Kidney glomerular epithelial cell (primary cell): ENCODE measurements at places on chromosomes 6 and 20.

GRCh38 chr6:122491919-122492555, 20.4 kb upstream of the SERINC1 start:
- peak; percentile 76 for DNase-seq

- DNase-seq = no peak
Measured at GRCh38 chr6:125828476-125829039, 37.8 kb downstream of the NCOA7 start.

DNA sequence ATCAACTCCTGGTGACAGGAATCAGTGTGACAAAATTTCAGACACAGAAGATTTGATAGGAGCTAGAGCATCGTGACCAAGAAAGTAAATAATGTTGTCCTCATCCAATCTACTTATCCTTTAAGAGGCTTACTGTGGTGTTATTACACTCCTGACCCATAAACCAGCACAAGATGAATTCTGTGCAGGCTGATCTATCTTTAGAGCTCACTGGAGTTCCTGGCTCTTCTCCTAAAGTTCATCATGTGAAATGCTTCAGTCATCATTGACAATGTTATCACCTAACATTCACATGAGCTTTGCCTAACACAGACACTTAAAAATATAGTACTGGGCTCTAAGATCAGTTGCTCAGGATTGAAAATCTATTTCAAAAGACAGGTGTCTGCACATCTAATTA, 271.0 kb upstream of the HSF2 start:
- DNase-seq = no peak

DNA sequence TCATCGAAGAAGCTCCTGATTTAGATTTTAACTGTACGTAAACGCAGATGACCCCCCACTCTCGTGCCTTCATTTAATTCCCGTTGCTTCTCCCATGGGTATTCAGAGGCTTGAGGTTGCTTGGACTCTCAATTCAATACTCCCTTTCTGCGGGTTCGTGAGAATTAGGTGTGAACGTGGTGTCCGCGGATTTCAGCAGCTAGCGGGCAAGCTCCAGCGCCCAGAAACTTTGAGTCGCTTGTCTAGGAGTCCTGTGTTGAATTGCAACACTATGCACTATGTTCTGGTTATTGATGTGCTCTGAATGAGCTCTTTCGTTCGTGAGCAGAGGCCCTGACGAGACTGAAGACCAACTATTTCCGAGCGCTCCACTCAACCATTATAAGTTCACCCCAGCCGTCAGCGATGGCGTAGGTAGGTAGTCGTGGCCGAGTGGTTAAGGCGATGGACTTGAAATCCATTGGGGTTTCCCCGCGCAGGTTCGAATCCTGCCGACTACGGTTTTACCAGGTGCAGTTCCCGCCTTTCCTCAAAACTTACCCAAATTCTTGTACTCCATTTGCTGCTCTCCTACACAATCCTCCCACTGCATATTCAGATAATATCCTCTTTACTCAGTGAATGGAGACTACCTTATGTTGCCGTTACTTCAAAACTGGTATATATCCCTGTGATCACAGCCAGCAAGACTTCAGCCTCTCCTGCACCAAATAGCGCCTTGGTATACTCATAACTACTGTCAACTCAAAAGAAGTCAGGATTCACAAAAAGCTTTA, 72.6 kb upstream of the ZNF184 start:
- peak; percentile 90 for DNase-seq

DNA sequence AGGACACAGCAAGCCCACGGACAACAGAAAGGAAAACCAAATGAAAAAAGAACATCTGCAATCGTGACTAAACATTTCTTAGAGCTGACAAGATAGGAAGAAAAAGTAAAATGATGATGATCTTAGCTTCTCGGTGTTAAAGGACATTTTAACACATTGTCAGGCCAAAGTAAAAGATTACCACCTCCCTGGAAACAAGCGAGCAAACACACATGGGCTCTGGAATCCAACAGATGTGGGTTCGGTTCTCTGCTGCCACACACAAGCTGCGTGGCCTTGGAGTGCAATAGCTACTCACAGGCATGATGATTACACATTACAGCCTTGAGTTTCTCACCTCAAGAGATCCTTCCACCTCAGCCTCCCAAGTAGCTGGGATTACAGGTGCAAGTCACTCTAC, 7.5 kb upstream of the AAR2 start:
- no peak for DNase-seq

- no peak for DNase-seq
Measured at GRCh38 chr6:123105561-123105960, 109.5 kb downstream of the CLVS2 start.

DNA sequence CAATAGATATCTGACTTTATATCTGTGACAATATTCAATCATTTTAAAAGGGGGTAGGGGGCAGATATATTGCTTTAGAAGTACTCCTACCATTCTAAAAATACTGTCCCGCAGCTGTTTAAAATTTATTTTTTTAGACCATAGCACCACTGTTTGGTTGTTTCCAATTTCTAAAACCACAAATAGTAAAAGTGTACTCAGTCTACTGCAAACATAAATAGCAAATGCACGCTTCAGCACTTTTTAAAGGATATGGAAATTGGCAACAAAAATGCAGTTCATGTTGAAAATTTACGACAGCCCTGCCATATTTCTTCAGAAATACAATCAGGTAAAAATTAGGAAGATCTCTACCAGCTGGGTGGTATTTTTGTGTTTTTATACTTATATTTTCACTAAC, 132.0 kb upstream of the RUNX2 start:
- no peak for DNase-seq

- DNase-seq = no peak
Measured at GRCh38 chr6:158955255-158955654, 44.7 kb downstream of the RSPH3 start.

DNA sequence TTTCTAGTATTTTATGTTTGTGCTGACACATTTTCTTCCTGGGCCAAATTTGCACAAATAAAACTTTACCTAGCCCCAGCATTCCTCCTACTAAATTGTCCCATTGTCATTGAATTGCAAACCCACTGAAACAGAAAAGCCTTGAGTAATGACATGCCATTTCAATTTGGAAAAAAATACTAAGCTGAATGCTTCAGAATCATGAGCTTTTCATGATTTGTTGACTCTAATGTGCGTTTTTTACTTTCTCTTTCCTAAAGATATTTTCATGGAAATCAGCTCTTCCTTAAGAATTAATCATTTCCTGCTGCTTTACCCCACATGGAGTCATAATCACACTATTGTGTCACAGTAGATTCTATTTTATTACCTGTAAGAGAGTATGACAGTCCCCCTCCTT, 47.4 kb downstream of the TRDN start:
- DNase-seq = no peak

DNA sequence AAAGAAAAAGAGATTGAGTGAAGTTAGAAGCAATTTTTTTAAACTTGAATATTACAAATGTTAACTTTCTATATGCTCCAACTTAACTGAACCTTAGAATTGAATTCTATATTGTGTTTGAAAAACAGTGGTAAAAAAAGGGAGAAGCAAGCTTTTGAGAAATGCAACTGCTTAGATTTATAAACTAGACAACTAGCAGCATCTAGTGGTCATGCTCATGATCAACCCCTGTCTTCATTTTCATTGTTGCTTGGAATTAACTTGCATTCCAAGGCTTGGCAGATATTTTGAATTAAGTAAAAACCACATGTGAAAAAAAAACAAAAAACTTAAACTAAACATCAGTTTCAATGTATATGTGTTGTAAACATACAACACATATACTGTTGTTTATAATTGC, 113.1 kb downstream of the C6orf58 start:
- peak; percentile 25 for DNase-seq

DNA sequence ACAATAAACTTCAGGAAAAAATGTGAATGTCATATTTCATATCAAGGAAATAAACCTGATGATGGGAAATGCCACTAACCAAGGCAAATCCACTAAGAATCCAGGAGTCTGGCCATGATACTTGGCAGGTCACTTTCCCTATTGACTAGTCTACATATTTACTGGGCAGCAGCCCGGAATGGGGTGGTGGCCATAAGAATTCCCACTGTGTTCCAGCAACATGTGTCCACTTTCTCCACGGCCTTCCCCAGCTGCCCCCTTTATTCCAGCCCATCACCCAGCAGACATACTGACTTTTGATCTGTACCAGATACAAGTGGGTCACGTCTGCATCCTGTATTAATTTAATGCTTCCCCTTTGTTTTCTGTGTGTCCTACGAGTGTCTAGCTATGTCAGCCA, 234.5 kb upstream of the PRDM1 start:
- DNase-seq = no peak

DNA sequence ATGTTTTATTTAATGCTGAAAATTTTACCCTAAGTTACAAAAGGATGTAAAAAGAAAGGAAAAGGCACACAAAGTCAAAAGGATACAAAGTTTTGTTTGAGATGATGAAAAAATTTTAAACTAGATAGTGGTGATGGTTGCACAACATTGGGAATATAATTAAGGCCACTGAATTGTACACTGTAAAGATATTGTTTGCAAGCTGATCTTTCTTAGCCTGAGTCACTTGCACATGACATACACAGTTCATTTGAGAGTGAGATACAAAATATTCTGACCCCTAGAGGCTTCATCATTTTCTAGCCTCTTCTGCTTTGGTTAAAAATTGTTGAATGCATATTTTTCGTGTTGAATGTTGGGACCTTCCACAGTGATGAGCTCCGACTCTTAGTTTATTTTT, 462.6 kb downstream of the HDGFL1 start:
- DNase-seq = no peak

DNA sequence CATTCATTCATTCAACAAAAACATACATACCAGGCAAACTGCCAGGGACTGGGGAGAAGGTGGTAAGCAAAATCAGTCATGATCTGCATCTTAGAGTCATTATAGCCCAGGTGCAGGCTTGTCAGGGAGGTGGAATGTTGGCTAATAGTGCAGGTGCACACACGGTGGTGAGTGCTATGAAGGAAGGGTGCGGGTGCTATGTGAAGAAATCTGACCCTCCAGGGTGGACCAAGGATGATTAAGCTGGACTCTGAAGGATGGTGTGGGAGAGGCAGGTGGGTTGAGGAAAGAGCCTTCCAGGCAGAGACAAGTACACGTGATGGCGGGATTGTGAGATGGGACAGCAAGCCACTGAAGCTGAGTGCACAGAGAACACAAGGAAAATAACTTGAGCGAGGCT, 77.4 kb downstream of the B3GAT2 start:
- no peak for DNase-seq

DNA sequence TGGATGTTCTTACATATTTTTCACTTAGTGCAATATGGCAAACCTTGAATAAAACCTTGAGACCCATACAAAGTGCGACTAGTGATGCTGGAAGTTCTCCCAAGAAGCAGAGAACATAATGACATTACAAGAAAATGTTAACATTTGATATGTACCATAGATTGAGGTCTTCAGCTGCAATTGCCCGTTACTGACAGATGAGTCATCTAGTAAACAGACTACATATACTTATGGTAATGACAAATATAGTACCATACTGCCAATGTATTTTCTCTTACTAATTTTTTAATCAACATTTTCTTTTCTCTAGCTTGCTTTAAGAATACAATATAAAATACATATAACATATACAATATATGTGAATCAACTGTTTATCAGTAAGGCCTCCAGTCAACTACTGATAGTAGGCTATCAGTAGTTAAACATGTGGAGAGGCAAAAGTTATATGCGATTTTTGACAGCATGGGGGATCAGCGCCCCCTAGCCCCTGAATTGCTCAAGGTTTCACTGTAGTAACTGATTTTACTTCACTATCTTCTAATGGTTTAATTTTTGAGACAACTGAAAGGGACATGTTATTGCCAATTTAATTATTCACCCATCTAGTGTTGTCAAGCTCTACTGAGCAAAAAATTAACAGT, 166.7 kb upstream of the ADGRB3 start:
- DNase-seq = no peak

GRCh38 chr6:161575523-161576254, 301.8 kb upstream of the AGPAT4 start:
- DNase-seq = no peak

DNA sequence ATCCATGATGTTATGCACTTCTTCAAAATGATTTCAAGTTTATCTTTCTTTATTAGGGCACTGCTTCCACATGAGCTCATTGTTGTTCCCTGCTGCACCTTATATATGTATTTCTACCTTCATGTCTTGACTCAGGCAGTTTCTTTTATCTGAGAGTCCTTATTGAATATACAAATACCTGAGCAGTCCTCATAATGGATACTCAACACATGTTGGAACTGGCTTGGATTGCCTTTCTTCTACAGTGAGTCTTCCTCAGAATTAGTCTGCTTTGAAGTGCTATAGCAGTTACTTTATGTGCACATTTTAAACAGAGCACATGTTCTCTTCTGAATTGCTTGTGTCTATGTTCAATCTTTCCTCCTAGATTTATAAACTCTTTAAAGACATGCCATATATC, 45.3 kb upstream of the LOC128125822 start:
- no peak for DNase-seq

- no peak for DNase-seq
Measured at GRCh38 chr6:65468307-65468706, 238.7 kb downstream of the EYS start.

DNA sequence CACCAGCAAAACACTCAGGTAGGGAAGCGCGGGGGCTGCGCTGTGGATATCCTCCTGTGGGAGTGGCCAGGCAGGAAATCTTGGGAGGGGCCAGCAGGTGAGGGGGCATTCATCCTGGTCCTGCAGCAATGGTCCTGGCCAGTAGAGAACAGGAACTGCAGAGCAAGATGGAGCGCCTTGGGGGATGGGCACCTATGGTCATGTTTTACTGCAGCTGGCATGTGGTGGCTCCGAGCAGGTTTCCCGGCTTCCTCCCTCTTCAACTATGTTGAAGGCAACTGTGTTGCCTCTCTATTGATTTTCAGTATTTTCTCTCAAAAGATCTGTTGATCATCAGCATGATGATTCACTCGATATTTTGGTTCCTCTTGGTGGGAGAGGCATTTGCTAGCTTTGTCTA, 70.9 kb downstream of the SNAP91 start:
- DNase-seq = no peak

GRCh38 chr6:136326038-136326553, 36.5 kb upstream of the BCLAF1 start:
- DNase-seq = peak; percentile 7

DNA sequence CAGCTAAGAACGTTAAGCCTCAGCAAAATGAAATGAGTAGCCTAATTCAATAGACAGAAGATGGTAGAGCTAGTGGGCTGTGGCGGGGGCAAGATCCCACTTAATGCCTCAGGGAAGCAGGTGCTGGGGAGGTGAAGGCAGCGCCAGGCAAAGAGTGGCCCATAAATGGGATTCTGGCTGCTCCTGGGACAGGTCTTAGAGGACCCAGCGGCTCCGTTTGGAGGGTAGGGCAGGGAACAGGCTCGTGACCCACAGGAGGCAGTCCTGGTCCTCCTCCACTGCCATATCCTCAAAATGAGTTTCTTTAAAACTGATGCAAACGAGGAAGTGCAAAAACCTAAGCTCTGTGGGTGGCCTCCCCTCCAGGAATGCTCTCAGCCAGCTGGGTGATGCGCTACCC, 32.7 kb downstream of the SAYSD1 start:
- no peak for DNase-seq
